ENCODE measurements at places on chromosomes 3 and 15.

DNA sequence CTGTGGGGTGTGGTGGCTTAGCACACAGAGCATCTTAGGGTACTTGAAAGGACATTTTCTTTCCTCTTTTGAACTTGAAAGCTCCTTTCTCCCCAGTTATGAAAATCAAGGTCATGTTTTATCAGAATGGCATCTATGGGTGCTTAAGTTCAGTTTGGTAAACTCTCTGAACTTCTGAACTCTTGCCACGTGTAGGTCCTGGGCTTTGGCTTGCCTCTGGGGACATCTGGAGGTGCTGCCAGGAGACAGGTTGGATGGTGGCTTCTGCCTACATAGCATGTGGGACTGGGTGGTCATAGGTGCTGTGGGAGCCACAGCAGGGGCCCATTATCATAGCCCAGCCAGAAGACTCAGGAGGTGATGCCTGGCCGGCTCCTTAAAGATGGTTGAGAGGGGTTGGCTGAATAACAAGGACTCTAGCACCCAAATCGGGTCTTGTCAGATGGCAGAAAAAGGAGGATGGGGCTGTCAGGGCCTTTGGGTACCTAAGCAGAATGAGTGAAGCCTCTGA is 15.6 kb downstream of the GHRL start:
- DNase-seq, result no peak

DNA sequence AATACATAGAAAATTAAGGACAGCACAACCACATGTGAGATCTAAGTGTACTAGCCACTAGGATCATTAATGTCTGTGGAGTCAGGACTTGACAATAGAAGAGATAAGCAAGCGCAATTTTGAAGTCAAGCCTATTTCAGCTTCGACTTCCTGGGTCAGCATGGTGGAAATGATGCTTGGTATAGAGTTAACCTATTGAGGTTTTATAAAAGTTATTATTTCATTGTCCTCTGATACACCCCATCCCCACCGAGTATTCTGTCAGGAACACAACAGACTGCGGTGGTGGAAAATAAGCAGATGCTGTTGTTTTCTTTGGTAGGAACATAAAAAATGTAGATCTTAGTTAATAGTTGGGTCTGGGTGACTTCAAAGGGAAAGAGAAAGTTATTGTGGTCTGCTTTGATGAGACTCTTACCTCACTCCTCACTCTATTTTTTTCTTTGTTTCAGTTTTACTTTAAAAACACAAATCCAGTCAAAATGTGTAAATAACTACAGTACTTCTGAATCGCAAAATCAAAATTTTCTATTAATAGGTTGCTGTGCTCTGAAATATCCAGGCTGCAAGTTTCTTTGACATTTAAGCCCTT is 82.1 kb downstream of the IL5RA start:
- DNase-seq, result no peak

- no peak for DNase-seq
Observed at GRCh38 chr15:85563328-85563727, 182.9 kb downstream of the AKAP13 start.

DNA sequence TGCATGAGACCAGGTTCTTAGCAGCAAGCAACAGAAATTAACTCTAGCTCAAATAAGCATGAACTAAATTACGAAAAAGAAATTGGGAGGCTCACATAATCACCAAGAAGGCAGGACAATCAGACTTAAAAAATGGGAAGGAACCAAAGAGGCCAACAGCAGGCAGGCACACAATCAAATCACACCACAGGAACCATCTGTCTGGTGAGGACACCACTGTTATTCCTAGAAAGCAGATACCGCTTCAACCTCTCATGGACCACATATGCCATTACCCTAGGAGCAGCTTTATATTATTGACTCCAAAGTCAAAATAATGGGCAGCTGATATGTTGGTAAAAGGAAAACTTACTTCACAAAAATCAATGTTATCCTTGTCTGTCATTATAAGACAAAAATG is 51.6 kb downstream of the SUCLG2 start:
- DNase-seq, result no peak

- DNase-seq, result no peak
Observed at GRCh38 chr3:10949197-10949596, 43.4 kb upstream of the SLC6A1 start.

DNA sequence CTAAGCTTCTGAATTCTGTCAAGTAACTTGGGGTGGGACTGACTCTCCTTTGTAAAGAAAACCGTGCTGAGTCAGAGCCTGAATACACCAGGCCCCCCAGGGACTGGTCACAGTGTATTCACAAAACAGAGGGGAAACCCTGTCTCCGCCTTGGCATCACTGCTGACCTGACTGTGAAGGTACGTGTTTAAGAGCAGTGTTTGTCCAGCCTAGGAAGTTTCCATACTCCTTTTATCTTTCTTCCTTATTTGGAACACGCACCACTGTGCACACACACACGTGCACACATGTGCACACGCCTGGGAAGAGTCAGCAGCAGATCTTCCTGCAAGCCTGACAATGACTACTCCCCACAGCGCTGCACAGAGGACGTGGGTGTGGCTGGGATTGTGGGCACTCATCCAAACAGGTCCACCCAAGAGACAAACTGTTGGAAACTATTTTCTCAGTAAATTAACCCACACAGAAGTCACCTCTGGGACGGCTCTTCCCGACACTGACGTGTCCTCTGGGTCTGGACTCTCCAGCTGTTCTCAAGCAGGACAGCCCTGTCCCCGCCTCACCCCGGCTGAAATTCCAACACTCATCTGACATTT is 87.7 kb downstream of the ATP10A start:
- no peak for DNase-seq

DNA sequence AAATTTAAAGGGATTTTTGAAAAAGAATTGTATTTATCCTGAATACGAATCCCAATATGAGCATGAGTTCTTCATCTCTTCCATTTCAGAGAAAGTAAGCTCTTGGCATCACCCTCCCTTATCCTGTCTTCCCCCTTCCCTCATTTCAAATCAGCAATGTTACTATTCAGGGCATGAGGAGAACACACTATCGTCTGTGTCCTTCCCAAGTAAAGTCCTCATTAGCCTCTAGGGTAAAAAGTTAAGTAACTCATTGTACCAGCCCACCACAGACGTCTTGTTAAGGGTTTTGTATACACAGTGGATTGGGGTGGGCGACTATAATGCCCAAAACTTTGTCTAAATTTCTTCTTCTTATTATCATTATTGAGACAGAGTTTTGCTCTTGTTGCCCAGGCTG is 14.8 kb downstream of the ARL6IP5 start:
- DNase-seq, result no peak

DNA sequence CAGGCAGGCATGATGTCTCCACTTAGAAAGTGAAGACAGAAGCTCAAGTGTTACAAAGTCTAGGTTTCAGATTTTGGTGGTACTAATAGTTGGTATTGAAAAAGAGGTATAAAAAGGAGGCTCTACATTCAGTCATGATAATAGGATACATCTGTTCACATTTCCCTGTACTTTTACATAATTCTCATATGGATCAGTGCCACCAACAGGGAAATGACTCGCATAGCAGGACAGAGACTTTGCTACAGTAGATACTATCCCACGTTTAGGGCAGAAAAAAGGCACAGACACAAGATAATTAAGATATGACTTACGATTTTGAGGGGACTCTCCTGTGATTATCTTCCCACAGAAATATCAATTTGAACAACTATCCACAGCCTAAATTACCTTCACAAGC is 1062.9 kb upstream of the EPHA6 start:
- DNase-seq, result no peak

DNA sequence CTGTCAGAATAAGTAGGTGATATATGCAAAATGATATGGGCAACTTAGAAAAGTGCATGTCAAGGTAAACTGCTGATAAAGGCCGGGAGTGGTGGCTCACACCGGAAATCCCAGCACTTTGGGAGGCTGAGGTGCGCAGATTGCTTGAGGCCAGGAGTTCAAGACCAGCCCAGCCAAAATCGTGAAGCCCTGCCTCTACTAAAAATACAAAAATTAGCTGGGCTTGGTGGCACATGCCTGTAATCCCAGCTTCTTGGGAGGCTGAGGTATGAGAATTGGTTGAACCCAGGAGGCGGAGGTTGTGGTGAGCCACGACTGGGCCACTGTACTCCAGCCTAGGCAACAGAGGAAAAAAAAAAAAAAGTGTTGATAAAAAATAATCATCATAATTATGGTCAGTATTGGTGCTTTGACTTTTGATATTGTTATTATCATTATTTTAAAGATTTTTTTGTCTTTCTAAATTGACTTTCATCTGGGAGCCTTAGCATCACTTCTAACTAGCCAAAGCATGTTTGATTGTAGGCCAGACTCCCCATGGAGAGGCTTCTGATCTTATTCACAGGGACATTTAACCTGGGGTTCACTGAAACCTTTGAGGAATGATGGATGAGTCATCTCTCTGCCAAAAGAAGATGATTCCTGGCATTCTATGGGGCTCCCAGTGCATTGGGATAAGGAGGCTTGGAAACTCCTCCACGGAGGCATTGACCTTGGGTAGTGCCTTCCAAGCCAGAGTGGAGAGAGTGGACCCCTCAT is 5.6 kb downstream of the ZBTB38 start:
- no peak for DNase-seq

GRCh38 chr3:157531771-157532170 is 28.6 kb upstream of the VEPH1 start:
- DNase-seq, result no peak

DNA sequence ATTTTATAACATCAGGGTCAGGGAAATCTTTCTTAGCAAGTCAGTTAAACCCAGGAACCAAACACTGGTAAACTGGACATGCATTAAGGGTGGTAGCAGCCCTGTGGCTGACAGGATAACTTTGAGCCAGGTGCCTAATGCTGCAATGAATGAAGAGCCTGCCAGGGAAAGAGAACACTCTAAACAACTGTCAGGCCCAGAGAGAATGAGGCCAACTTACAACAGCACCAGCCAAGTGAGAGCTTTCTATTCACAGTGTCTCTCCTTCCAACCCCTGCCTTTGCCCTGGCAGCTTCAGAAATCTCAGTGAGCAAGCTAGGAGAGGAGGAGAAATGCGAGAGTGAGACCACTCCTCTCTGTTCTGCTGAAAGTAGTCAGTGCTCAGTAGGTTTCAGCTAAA is 50.4 kb upstream of the ATP2C1 start:
- no peak for DNase-seq

Data from CD4-positive, alpha-beta T cell treated with Interleukin-6 for 4 hours (primary cell).